ENCODE measurements at places on chromosomes 11 and 22.

DNA sequence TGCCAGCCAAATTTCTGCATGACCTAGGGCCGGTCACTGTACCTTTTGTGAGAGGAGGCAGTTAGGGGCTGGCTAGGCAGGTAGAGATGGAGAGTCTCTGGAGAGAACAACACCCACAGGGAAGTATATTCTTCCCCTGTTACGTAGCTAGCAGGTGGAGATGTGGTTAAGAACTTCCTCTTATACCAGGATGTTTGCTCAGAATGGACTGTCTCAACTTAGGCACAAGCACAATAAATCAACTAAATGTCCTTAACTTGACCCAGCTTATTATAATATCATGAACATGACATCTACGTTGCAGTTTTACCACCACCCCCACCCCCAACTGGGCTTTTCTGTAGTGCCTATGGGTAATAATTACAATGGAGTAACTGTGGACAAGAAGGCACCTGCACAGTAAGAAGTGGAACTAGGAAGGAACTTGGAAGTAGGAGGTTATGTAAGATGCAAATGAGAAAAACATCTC lies 60.7 kb upstream of the MPEG1 start:
- no peak for DNase-seq

- no peak for DNase-seq
These were observed 915.6 kb downstream of the METTL15 start for GRCh38 chr11:29023761-29024160.

GRCh38 chr11:70637949-70638583 lies 239.7 kb downstream of the CTTN start:
- peak; percentile 76 for DNase-seq

- DNase-seq: no peak
These were observed 21.9 kb downstream of the OTOG start for GRCh38 chr11:17568944-17569343.
